ENCODE measurements at places on chromosomes 1 and 21. TPM values are rescaled to one million over a fixed set of nuclear protein-coding genes. Genes with fewer than 3 reads are reported as not detected.

DNA sequence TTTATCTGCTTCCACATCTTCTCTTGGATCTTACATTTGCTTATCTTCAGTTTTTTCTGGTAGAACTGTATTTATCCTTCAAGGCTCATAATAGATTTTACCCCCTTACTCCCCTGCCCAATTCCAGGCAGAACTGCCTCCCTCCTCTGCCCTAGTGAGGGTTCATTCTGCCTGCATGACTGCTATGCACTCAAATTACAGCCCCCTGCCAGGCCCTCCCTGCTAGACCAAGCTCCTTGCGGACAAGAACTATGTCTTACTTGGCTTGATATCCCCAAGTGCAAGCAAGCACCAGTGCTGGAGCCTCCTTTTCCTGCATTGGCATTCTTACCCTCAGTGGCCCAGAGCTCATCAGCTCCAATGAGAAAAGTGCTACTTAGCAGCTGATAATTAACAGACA is 18.1 kb downstream of the MAPKAPK2 start:
- peaks cover 39% of the 10 kb centered on the region for H3K4me1 ChIP-seq
- H3K27ac ChIP-seq = no peak overlapping the region
- H3K27me3 ChIP-seq = no peaks in the 10 kb centered on the region
- no peaks in the 10 kb centered on the region for H3K36me3 ChIP-seq

DNA sequence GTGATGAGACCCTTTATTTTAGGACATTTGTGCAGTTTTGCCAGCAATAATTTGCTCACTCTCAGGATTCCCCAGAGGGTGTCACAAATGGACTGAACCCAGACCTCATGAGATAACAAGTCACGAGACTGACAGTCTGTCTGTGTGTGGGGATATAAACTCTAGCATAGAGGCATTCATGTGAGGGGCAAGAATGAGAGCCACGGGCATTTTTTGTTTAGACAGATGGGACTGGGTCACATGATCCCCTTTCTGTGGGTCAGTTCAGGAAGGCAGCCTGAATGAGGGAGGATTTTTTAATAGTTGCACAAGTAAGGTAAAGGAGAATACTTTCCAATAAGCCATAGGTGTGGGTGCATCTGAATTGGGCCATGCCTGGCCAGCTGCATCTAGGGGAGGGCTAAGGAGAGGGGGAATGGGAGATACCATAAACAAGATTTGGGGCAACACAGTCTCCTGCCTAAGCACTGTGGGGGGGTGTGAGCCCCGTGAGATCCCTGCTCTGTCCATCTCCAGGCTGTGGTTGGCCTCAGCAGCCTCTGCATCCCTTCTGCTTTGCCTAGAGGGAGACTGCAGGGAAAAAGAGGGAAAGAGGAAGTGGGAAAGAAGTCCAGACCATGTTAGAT is 66.6 kb downstream of the NAV1 start:
- no peak for DNase-seq
- H3K27ac ChIP-seq = no peak overlapping the region
- H3K4me1 ChIP-seq = peaks cover 39% of the 10 kb centered on the region
- H3K27me3 ChIP-seq = no peaks in the 10 kb centered on the region

DNA sequence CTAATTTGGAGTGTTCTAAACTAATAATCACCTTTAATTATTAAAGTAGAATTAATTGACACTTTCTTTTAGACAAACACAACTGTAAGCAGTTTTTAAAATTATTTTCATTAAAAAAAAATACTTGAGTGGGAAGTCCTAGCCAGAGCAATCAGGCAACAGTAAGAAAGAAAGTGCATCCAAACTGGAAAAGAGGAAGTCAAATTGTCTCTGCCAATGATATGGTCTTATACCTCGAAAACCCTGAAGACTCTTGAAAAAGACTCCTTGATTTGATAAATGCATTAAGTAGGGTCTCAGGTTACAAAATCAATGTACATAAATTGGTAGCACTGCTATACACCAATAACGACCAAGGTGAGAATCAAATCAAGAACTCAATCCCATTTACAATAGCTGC is 83.0 kb upstream of the GADD45A start:
- no peaks in the 10 kb centered on the region for H3K4me1 ChIP-seq
- no peak overlapping the region for H3K4me3 ChIP-seq
- H3K27ac ChIP-seq = no peak overlapping the region
- no peaks in the 10 kb centered on the region for H3K36me3 ChIP-seq
- DNase-seq = no peak

The DENND2C gene
- total RNA-seq = 6.0 TPM

DNA sequence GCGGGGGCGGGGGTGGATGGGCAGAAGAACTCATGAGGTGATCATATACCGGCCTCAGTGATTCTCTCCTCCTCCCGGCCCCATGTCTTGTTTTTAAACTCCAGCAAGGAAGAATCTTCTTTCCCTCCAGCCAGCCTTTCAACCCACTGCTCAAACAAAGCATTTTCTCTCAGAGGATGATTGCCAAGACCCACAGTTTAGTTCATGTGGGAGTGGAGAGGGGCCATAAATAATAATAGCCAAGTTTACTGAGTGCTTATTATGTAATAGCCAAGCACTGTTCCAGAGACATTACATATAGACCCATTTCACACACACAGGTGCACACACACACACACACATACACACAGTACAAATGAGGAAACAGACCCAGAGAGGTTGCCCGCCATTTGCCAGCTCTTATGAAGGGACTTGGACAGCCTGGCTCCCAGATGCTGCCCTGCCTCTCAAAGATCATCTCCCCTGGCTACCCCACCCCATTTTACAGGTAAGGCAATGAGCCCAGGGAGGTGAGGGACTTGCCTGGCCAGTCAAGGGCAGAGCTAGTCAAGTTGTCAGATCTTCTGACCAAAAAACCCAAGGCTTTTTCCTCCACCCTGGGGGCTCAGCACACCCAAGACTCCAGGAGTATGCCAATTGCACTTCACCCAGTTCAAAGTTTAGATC is 18.0 kb upstream of the BCAR3 start:
- DNase-seq = no peak
- no peaks in the 10 kb centered on the region for H3K36me3 ChIP-seq
- H3K4me3 ChIP-seq = no peak overlapping the region
- H3K27me3 ChIP-seq = no peaks in the 10 kb centered on the region

DNA sequence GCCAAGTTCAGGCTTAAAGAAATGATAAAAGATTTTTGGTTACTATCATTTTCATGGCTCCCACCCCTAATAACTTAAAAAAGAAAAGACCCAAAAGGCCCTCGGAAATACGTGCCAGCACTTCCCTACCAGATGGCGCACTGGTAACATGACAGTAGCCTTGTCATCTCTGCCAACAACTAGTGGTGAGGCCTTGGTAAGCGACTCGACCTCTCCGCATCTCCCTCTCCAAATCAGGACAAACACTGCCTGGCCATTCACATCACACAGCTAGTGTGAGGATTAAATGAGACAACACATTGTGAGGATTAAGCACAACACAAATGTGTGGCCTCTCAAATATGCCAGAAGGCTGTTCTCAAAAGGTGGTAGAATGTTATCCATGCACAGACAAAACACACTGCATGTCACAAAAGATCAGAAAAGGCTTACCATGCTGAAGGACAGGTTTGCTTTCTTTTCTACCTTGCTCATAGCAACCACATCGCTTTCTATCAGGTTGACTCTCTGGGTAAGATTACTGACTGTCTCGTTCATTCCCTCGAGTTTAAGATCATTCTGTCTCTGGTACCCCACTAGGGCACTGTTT is 16.4 kb downstream of the TEX38 start:
- peaks cover 54% of the 10 kb centered on the region for H3K36me3 ChIP-seq
- no peak for DNase-seq
- peak overlapping the region; percentile 36 for H3K27ac ChIP-seq

DNA sequence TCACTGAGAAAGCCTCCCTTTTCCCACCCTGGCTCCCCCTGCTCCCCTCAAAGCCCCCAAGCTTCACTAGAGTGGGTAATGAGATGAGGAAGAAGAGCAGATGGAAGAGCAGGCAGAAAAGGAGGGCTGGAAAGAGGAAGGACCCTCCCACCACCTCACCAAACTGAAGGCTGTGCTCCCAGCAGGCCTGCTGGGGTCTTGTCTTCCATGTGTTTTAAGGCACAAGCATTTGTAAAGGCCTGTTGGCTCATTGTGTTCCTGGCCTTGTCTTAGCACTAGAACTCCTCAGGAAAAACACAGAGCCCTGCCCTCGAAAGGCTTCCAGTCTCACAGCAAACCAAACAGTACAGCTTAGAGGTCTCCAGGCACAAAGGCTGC is 51.5 kb downstream of the TOMM20 start:
- DNase-seq = no peak
- no peaks in the 10 kb centered on the region for H3K36me3 ChIP-seq
- H3K4me1 ChIP-seq = peaks cover 72% of the 10 kb centered on the region
- no peaks in the 10 kb centered on the region for H3K27me3 ChIP-seq
- peak overlapping the region; percentile 97 for H3K27ac ChIP-seq
